Femur (tissue), 1 donor: ENCODE measurements at places on chromosomes 16 and 17.

DNA sequence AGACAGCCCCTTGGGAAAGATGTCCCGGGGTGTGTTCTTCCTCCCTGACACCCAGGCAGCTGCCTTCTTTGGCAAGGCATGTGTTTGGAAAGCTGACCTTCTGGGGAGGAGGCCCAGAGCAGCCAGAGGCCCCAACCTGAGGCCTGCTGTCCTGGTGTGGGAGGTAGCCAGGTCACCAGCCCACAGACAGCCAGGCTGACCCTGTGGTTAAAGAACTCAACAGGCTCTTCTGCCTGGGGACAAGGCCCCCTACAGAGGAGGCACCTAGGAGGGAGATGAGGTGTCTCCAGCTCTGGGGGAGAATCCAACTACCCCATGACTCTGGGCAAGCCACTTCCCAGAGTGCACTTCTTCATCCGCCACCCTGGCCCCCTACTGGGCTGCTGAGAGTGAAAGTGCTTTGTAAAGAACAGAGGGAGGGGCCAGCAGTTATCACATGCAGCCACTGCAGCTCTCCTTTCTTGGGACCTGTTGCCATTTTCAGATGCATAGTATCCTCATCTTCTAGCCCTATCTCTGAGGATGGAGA lies 13.1 kb upstream of the SREBF1 start:
- peak; percentile 56 for DNase-seq

DNA sequence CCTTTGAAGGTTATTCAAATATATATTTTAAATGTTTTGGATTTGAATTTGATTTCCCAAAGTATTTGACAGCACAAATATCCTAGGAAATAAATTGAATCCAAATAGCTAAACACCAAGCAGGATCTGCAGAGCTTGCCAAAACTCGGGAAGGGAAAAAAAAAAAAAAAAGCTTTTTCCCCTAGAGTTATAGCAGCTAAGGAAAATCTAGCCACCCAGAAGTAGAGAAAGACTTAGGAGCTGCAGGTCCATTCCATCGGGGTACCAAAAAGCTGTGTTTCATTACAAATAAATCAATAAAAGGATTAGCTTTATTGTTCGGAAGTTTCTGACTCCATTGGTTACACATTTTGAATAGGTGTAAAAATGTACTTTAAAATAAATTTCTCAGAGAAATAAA lies 19.3 kb downstream of the HSF5 start:
- no peak for DNase-seq

DNA sequence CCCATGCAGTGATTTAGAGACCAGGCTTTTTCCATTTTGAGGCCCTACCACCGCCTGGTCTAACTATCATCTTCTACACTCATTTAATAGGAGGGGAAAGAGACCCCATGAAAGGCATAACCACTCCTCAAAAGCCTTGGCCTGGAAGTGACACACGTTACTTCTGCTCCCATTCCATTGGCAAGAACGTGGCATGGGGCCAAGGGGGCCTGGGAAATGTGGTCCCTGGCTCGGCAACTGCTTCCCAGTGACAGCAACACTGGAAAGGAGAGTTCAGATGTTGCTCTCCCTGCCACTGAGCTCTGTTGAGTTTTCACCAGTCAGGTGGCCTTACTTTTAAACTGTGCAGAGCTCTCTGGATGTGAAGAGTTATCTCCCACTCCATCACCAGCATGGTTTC lies 45.2 kb upstream of the MAP3K14 start:
- DNase-seq, result peak; percentile 23

- peak; percentile 54 for DNase-seq
Observed at GRCh38 chr16:58035356-58036170, 10.0 kb downstream of the MMP15 start.

DNA sequence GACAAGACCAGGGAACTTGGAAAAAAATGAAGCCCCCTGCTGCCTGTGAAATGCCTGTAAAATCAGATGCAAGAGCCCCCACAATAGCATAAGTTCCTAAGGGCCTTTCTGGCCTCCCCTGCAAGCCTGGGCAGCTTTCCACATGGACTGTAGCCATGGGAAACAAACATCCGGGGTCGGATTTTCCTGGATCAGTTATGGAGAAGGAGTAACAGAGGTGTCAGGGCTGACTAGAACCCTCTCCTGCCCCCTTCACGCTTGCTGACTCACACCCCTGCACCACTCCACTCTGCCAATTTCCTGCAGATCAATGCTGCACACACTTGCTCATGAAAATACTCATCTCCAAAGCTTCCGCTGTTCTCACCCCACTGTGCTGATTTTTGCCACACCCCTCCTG lies 258.6 kb downstream of the CBLN1 start:
- no peak for DNase-seq

DNA sequence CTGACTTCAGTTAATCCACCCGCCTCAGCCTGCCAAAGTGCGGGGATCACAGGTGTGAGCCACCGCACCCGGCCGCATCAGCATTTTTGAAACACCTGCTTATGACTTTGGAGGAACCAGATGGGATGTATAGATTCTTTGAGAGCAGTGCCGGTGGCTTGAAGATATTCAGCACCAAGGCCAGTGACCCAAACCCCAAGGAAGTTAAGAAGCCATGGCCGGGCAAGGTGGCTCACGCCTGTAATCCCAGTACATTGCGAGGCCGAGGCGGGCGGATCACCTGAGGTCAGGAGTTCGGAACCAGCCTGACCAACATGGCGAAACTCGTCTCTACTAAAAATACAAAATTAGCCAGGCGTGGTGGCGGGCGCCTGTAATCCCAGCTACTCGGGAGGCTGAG lies 43.9 kb downstream of the TRARG1 start:
- DNase-seq, result no peak

DNA sequence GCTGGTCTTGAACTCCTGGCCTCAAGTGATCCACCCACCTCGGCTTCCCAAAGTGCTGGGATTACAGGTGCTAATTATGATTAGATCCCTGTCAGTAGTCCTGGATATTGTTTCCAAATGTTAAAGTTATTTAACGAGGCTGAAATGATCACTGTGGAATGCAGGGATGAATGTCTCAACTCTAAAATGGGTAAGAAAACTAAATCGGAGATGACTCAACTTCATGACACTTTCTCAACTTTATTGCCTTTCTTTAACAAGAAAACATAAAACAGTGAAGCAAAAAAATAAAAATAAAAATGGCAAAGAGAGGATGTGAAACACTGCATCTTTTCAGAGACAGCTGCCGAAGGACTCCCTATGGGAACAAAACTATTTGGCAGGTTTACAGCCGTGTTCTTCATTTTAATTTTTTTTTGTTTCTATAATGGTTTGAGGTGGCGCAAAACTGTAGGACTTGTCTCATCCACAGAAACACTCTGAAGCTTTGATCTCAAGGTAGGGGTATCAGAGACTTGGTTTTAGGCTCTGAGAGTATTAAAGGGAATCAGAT lies 382.0 kb downstream of the GRIN2A start:
- DNase-seq, result no peak

- DNase-seq, result no peak
Observed at GRCh38 chr17:185445-186138, 4.1 kb upstream of the DOC2B start.
